ENCODE measurements at places on chromosomes 2 and 18.

DNA sequence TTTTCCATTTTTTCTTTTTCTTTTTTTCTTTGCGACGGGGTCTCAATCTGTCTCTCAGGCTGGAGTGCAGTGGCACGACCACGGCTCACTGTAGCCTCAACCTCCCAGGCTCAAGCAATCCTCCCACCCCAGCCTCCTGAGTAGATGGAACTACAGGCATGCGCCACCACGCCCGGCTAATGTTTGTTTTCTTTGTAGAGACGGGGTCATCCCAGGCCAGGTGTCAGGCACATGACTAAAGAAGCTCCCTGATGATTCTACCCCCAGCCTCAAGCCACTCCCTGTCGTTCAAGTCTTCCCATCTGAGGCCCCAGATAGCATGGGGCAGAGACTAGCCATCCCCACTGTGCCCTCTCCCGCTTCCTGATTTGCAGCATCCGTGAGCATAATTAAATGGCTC, 9.8 kb upstream of the FZD5 start:
- DNase-seq = no peak

DNA sequence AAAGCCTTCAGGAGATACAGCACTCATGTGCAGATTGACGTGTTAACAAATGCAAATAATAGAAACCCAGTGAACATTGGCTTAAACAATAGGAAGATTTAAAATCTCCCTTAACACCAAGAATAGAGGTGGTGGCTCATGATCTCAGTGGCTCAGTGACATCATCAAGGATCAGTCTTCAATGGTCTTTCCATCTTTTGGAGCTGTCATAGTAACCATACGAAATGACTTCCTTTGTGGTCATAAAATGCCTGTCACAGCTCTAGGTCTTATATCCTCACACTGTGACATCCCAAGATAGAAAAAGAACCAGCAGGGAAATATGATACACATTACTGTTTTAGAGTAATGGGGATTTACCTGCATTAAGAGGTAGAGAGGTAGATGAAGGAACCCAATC, 59.6 kb upstream of the ACKR3 start:
- no peak for DNase-seq

- DNase-seq = no peak
These were observed 31.5 kb downstream of the CDCA7 start for GRCh38 chr2:173386021-173386737.

GRCh38 chr2:36452260-36452659, 96.7 kb downstream of the CRIM1 start:
- no peak for DNase-seq

GRCh38 chr2:26302846-26303245, 43.1 kb upstream of the SELENOI start:
- no peak for DNase-seq

DNA sequence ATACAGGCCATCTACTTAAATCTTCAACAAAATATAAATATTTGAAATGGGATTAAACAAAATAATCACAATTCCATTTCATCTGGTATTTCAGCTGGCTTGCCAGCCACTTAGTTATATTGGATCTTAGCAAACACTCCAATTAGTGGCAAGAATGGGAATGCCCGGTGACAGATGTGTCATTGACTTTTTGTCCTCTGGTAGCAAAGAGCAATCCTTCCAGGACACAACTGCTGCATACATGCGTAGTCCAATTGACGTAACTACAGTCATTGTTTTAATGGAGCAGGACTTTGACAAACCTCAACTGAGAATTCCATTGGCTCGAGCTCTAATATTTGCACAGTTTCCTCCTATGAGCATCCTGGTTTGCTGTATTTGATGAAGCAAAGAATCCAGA, 69.9 kb downstream of the RNF152 start:
- DNase-seq = no peak

- no peak for DNase-seq
These were observed 58.7 kb downstream of the IL1RL2 start for GRCh38 chr2:102245266-102246151.

- no peak for DNase-seq
These were observed 51.3 kb downstream of the NCOA1 start for GRCh38 chr2:24542269-24542872.

GRCh38 chr2:76980067-76980787, 541.9 kb downstream of the LRRTM4 start:
- DNase-seq = no peak

DNA sequence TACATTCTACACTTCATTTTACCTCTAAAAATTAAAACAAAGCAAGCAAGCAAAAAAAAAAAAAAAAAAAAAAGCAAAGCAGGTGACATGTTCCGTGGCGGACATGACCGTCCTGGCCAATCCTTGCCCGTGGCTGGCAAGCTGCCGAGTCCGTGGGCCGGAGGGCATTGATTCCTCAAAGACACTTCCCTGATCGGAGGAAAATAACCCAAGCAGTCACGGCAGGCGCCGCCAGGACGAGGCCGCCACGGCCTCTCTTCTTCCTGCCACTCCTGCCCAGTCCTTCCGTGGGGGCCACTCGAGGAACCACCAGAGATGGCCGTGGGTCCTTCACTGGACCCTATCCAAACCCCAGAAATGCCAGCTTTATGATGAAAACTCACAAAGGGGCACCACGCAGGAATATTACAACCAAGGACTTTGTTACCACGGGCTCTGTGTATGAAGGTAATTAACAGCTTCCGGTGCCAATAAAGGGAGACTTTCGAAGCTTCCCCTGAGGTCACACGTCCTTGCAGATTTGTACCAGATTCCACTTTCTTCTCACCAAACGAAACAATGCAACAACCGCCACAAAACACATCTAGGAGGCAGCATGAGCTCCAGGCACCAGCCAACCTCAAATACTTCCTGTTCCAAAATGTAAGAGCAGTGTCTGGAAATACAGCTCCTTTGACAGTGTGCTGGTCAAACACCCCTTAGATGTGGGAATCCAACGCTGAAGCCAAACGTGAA, 170.3 kb downstream of the HDAC4 start:
- DNase-seq = peak; percentile 24

Data from stimulated activated naive CD4-positive, alpha-beta T cell (primary cell).